ENCODE measurements at places on chromosomes 11 and 22.

- no peak for DNase-seq
Observed at GRCh38 chr11:77191823-77192495, 63.9 kb downstream of the MYO7A start.

GRCh38 chr22:39462443-39463221 lies 5.8 kb downstream of the MGAT3 start:
- no peak for DNase-seq

DNA sequence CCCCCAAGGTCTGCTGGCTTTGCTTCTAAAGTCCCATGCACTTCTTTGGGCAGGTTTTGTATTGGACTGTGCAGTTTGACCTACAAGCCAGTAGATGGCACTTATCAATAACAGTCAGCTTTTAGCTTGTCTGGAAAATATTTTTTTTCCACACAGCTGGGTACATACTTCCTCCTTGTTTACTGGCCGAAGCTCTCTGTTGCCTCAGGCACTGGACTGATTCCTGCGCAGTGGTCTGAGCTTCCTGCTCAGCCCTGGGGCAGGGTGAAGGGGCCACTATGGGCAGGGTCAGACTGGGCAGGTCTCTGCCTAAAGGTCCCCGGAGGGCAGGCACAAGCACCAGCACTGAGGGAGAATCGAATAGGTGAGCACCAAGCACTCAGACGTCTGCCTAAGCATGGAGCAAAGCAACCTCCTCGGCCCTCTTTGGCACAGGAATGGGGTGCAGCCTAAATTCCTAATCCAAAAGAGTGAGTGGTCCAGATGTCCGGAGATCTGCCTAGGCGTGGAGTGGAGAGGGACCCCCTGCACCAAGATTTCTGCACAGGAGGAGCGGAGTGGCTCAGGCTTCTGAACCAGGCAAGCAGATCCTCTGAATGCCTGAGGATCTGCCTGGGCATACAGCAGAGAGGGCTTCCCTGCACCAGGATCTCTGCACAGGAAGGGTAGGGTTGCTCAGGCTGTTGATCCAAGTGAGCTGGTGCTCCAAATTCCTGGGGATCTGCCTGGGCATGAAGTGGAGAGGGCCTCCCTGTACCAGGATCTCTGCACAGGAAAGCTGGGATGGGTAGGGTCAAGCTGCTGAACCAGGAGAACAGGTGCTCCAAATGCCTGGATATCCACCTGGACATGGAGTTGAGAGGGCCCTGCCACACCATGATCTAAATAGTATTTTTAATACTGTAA lies 105.9 kb upstream of the C11orf58 start:
- no peak for DNase-seq

- no peak for DNase-seq
Observed at GRCh38 chr11:130115218-130115617, 44.4 kb upstream of the ST14 start.

GRCh38 chr22:40477683-40478337 lies 107.4 kb downstream of the SGSM3 start:
- DNase-seq = no peak

DNA sequence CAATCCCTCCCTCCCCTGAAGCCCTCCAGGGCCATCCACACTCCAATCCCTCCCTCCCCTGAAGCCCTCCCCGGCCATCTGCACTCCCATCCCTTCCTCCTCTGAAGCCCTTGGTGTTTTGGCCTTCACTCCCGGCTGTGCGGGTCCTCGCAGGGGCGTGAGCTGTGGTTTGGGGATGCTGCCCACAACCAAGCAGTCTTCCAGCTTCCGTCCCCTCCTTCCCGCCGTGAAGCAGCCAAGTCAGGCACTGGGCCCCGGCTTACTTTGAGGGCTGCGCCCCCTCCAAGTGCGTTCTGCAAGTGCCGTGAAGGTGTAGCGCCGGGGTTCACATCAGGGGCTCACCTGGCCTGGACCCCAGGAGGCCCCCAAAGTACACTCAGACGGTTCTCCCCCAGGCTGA lies 335.9 kb downstream of the BRD1 start:
- no peak for DNase-seq

DNA sequence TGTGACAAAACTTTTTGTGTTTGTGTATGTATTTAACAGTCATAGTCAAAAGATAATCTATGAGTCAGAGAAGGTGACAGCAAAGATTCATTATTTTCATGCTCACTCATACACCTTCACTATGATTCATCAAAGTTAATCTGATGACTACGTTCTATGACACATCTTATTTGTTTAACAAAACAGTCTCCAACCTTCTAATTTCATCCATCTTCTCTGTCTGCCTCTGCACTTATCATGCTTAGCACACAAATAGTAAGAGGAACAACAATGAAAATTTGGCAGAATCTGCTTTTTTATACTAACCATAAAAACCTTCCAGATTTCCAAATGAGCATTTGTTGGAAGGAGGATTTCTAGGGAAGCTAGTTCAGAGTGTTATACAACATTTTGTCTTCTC lies 568.9 kb downstream of the LUZP2 start:
- DNase-seq = no peak

DNA sequence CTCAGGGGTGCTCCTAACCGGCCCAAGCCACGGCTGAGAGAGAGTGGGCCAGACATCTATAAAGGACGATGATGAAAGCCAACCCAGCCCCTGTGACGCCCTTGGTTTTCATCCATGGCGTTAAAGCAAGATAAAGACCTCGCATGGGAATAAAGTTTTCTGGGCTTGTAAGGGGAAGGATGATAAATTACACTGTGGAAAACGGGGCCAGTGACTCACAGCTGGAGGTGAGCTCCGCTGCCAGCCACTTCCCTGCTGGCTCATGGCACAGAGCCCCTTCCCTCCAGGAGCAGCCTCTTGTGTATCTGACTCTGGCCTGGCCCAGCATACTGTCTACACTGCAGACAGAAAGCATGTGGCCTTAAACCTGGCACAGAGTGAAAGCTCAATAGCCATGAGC lies 503.2 kb upstream of the B3GAT1 start:
- no peak for DNase-seq

GRCh38 chr11:69137151-69137844 lies 18.4 kb upstream of the SMIM38 start:
- DNase-seq = no peak

DNA sequence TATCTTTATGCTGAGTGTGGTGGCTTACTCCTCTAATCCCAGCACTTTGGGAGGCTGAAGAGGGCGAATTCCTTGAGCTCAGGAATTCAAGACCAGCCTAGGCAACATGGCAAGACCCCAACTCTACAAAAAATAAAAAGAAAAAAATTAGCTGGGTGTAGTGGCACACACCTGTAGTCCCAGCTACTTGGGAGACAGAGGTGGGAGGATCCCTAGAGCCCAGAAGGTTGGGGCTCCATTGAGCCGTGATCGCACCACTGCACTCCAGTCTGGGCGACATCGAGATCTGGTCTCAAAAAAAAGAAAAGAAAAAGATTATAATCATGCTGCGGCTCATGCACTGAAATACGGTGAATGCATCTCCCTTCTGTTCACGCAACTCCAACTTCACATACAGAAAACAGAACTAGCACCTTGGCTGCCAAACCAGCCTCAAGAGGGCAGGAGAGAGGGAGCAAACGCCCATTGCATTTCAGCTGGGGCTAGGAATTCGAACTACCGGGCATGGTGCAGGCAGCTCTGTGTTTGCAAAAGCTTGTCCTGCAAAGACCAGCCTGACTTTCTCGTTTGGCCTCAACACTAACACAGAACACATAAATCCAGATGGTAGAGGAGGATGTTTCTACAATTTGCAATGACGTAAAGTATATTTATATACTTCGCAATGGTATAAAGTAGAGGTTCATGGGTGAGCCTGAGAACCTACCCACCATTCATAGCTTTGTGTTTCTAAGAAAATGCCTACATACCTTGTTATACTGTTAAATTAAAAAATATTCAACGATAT lies 6.3 kb upstream of the SYNGR1 start:
- DNase-seq = no peak

GRCh38 chr22:27626675-27627443 lies 174.7 kb downstream of the MN1 start:
- DNase-seq = no peak

GRCh38 chr11:112318184-112318591 lies 57.5 kb upstream of the PLET1 start:
- peak; percentile 70 for DNase-seq

GRCh38 chr11:35250621-35251020 lies 111.7 kb downstream of the CD44 start:
- no peak for DNase-seq

DNA sequence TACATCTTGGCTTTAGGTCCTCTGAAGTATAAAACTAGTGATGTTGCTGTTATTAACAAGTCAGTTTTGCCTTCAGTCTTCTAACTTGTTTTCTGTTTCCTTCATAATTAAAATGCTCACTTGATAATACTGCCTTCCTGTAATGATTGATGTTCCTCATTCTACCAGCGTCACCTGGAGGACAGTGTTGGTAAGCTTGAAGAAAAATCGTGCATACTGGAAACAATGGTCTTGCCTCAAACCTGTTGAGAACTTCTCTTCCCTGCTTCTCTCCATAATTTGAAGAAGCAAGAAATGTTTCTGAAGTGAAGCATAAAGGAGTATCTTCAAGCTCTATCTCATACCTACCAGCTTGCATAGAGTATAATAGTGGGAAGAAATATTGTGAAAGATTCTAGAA lies 3.0 kb downstream of the YWHAH start:
- DNase-seq = no peak

GRCh38 chr22:42353883-42354727 lies 78.1 kb downstream of the NFAM1 start:
- peak; percentile 36 for DNase-seq

- DNase-seq = no peak
Observed at GRCh38 chr11:911890-912219, 1.2 kb upstream of the CHID1 start.

DNA sequence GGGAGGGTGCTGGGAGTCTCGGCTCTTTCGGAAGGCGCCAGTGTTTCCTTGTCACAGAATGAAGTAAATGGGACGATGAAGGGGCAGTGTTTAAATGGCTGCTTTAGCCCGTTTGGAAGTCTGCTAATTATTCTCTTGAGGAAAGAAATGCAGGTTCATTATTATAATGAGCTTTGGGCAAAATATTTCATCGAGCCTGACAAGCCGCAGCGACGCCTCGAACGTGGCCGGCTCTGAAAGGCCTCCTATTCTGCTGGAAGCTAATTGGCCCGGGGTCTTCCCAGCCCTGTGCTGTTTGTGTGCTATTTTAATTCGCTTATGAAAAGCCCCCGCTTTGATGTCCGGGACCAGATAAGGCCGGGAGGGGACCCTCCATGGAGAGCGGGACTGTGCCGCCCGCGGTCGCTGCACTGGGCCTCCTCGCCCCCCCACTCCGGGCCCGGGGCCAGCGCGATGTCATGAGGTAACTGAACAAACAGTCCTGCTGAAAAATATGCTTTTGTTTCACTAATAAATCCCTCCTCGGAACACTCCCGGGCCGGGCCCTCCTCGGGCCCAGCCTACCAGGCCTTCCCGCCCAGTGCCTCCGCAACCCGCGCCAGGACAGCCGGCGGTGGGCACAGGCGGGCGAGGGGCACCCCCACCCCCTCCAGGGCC lies 78.4 kb downstream of the CDKN1C start:
- no peak for DNase-seq

All from AG09319 (cell line).